ENCODE measurements at places on chromosomes 1 and 21.

DNA sequence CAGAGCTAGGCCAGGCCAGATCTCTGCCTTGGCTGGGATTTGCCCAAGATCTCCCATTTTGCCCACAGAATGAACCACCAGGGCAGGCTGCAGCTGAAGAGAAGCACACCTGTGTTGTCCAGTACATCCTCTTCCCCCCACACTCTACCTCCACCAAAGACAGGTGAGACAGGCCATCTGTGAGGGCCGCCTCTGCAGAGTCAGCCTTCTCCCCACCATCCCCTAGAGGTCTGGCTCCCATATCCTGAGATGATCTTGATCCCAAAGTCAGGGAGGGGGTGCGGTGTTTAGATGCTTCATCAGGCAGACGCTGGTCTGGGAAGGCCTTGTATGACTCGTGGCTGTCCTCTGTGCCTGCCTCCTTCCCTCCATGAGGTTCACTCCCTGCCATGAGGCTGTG, 28.7 kb downstream of the HYI start:
- no peak for DNase-seq

- no peak for DNase-seq
These were observed 55.1 kb downstream of the RPL5 start for GRCh38 chr1:92886886-92887419.

DNA sequence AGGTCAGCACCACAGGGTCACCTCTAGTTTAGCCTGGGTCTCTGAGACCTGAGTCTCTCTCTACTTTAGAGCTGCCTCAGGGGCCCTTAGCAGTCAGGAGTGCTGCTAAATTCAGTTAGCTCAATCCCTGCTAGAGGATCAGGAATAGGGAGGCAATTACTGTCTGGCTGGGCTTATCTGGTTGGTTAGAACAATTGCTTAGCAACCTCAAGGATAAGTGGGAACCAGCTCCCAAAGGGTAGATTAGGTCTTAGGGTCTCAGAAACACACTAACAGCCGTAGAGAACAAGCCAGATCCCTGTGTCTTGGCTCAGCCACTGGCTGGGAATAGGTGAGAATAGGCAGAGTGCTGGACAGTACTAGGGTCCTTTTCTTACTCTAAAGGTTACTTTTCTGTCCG, 7.7 kb downstream of the PM20D1 start:
- DNase-seq = no peak

DNA sequence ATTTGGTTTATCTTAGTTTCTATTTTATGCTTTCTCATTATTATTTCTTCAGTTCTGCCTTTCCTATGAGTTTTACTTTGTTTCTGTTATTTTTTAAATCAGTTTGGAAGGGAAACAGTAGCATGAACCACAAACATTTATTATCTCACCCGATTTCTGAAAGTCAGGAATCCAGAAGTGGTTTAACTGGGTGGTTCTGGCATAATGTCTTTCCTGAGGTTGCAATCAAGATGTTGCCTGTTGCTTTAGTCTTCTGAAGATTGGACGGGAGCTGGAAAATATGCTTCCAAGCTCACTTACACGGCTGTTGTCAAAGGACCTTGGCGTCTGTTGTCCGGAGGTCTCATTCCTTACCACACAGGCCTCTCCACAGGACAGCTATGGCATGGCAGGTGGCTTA, 50.4 kb downstream of the SNRPE start:
- no peak for DNase-seq

DNA sequence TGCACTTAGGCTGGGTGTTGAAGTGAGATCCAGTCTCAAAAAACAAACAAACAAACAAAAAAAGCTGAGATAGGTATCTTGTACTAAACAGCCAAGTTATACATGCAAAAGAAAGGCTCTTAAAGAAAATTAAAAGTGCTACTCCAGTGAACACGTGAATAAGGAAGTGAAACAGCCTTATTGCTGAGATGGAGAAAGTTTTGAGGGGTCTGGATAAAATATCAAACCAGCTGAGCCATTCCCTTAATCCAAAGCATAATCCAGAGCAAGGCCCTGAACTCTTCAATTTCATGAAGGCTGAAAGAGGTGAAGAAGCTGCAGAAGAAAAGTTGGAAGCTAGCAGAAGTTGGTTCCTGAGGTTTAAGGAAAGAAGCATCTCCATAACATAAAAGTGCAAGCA, 360.5 kb upstream of the DAB1 start:
- DNase-seq = no peak

DNA sequence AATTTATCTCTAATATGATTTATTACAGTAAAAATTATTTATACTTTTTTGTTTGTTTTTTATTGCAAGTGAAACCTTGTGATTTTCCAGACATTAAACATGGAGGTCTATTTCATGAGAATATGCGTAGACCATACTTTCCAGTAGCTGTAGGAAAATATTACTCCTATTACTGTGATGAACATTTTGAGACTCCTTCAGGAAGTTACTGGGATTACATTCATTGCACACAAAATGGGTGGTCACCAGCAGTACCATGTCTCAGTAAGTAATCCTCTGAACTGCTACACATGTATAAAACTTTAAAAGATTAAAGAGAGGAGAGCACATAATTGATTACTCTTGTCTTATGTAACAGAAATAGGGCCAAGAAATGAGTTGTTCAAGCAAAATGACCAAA, 4.5 kb downstream of the CFHR3 start:
- DNase-seq = no peak

DNA sequence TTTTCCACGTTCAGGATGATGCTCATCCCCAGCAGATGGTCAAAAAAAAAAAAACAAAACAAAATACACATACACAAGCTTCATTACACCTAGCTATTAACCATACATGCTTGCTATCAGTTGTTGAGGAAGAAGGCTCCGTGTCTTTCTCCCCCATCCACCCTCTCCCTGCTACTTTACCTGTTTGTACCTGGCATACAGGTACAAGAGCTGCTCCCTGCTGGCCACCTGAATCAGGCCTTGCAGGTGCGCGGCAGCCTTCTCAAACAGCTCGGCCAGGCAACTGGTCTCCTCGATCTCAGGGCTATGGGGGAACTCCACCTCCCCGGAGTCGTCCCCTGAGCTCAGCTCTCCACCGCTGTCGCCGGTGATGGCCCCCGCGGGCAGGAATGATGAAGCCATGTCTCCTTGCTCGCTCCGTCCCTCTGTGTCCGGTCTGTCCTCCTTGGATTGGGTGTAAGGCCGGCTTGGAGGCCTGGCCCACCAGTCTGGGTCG, 464 bp downstream of the ACBD6 start:
- DNase-seq = no peak

- DNase-seq = no peak
These were observed 18.9 kb downstream of the ZNF362 start for GRCh38 chr1:33275195-33275594.
